ENCODE measurements at places on chromosomes 13 and 19. TPM values are rescaled to one million over a fixed set of nuclear protein-coding genes. Genes with fewer than 3 reads are reported as not detected.

ZNF763 gene
- 0.17 TPM for polyA plus RNA-seq

NLRP9 gene
- not detected for polyA plus RNA-seq

DNA sequence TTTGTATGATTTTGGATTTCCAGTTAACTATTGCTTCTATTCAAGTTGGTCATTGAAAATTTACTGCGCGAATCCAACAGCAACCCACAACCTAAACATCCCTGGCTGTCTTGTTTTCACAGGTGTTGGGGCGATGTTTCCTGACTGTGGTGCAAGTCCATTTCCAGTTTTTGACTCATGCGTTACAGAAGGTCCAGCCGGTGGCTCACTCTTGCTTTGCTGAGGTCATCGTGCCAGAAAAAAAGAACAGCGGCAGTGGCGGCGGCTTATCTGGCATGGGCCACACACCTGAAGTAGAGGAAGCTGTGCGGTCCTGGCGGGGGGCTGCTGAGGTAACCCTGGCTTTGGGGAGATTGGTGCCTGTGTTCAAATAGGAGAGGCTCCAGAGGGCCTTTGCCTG, 45.2 kb upstream of the GPI start:
- peak; percentile 94 for DNase-seq

SYT3 gene
- polyA plus RNA-seq = 0.11 TPM

FOSB gene
- polyA plus RNA-seq = 10.7 TPM

DNA sequence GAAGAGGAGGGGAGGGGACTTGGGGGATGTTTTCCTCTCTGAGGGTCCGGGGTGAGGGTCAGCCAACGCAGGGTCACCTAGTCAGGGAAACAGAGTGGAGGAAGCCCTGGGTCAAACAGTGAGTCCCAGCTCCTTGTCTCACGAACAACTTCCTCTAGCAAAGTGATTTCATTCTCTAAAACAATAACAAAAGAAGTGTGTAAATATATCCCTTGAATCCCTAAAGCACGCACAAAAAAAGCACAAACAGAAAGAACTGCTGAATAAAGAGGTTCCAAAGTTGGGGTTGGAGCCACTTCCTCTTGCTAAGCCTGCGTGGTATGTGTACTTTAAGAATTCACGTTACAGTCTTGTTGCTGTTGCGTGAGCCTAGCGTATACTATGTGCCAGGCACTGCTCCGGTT, 1.5 kb upstream of the C5AR2 start:
- DNase-seq = peak; percentile 70

- peak; percentile 73 for DNase-seq
Observed at GRCh38 chr19:49157445-49158224, at the start of gene TRPM4. TRPM4 (plus strand) TSS chr19:49157792; CDS start chr19:49157867, 75 bp downstream.

GRCh38 chr13:25860862-25861261, 191.0 kb downstream of the SHISA2 start:
- no peak for DNase-seq

LILRB3 gene
- not detected for polyA plus RNA-seq

- DNase-seq = peak; percentile 68
Observed at GRCh38 chr13:21039097-21039800, 22.1 kb downstream of the LATS2 start.

GRCh38 chr13:33775339-33776108, 42.4 kb upstream of the RFC3 start:
- DNase-seq = no peak

GRCh38 chr19:41226053-41226873, 7.2 kb downstream of the AXL start:
- DNase-seq = peak; percentile 59

DNA sequence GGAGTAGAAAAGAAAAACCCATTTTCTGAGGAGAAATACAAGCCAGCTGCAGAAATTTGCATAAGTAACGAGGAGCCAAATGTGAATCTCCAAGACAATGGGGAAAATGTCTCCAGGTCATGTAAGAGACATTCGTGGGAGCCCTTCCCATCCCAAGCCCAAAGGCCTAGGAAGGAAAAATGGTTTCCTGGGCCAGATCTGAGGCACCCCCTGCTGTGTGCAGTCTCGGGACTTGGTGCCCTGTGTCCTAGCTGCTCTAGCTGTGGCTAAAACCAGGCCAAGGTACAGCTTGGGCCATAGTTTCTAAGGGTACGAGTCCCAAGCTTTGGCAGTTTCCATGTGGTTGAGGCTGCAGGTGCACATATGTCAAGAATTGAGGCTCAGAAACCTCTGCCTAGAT, 444.9 kb downstream of the PCDH20 start:
- DNase-seq = no peak
